ENCODE measurements at places on chromosomes 6 and 20. TPM values are rescaled to one million over a fixed set of nuclear protein-coding genes. Genes with fewer than 3 reads are reported as not detected.

DNA sequence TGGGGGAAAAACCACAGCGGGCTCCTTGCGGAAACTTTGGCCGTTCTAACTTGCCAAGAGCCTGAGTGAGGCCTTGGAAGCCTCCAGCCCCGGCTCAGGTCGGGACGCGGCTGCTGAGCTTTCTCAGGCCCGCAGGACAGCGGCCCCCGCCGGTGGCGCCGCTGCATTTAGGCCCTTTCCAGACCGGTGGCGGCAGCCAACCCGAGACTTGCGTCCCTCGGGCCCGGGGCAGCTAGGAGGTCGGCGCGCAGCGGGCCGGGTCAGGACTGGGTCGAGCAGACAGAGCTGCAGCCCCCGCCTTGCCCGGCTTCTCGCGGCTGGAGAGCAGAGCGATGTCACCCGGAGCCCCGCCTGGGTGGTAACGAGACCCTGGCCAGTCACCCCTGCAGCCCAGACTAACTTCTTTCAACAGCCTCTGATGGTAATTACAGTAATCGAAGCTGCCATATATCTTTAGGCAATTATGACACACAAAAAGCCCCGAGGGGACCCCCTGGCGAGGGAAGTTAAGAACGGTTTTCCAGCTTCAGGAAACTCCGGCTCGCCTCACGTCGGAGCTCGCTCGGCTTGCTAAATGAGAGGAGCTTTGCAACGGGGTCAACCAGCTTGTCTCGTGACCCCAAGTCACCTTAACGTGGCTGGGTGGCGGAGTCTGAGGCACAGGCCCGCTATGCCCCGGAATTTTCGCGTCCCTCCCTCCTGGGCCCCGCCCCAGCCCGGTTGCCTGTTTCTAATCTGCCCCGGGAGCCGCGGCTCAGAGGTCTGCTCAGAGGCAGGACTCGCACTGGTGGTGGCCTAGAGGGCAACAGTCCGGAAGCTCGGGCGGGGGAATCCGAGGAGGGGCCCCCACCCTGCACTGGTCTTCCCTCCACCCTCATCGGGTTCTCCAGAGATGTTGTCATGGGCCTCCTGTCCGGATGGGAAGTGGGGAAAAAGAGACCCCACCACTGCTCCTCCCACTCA lies 3.0 kb downstream of the NR2E1 start:
- DNase-seq, result peak; percentile 75

- DNase-seq, result no peak
Observed at GRCh38 chr6:19759117-19759880, 77.9 kb upstream of the ID4 start.

CCDC170 gene
- 0.29 TPM for total RNA-seq

SNPH gene
- 2.6 TPM for total RNA-seq

DNA sequence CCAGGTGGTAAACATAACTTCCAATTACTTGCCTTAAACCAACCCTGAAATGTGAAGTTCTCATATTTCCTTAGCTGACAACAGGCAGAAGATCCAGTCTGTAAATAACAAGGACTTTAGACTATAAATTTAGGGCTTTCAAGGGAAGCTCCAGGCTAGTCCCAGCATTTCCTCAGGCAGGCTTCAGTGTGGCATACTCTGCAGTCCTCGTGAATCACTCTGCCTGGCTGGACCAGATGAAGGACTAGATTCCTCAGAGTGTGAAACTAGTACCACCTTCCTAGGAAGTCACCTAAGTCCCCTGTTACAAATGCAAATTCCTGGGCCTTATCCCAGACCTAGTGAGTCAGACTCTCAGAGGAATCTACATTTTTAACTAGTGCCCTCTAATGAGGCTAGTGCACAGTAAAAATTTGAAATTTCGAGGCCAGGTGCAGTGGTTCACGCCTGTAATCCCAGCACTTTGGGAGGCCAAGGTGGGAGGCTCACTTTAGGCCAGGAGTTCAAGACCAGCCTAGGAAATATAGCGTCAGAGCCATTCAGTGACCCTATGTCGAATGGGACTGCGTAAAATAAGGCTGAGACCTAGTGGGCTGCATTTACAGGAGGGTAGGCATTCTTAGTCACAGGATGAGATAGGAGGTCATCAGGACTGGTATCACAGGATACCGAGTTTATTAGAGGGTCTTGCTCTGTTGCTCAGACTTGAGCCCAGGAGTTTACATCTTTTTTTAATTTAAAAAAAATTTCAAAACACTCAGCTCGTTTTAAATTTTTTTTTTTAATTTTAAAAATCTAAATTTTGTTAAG lies 279.6 kb upstream of the JARID2 start:
- DNase-seq, result no peak

- no peak for DNase-seq
Observed at GRCh38 chr6:154468760-154469159, 41.7 kb downstream of the CNKSR3 start.

ENPP5 gene
- total RNA-seq, result 2.2 TPM

EGFL8 gene
- total RNA-seq, result 0.87 TPM

DNA sequence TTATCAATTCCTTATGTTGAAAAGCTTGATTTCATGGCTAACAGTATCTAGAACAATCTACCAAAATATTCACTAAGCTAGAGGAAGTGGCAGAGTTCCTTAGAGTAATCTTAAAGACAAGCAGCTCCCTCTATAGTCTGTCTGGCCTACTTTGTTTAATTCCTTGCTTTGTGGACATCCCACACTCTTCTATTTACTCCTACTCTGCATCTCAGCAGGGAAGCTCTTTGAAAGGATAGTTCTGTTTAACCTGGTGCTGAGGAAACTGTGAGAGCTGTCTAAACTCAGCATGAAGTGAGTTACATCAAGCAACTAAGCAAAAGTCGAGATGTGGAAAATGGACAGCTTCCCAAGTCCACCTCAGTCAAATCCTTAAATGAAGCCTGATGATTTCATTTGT lies 4.3 kb downstream of the REV3L start:
- DNase-seq, result peak; percentile 67

ETV7 gene
- not detected for total RNA-seq

DNA sequence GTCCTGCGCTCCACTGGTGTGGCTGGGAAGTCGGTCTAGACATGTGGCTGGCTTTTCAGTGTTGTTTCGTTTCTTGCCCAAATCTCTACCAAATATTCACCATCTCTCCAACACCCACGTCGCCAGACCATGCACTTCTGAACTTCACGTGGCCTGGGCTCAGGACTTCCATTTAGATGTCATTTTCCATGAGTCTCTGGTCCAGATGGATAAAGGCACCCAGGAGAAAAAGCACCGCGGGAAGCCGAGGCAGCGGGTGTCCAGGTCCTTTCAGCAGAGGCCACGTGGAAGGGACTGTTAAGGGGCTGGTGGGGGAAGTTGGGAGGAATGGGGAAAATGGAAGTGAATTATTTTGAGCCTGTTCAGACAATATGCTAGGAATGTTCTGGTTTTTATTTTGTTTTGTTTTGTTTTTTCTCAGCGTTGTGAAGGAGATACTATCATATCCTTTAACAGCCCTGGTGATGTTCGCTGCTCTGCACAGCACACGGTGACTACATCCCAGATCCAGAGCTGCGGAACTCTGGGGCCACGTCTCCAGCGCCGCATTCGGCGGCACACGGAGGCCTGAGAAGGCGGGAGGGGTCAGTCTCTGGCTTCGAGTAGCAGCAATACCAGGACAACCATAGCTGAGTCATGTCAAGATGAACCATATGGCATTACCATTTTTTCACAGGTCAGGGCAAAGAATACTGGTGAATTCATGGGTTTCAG lies 230.3 kb downstream of the THBS2 start:
- no peak for DNase-seq

DNA sequence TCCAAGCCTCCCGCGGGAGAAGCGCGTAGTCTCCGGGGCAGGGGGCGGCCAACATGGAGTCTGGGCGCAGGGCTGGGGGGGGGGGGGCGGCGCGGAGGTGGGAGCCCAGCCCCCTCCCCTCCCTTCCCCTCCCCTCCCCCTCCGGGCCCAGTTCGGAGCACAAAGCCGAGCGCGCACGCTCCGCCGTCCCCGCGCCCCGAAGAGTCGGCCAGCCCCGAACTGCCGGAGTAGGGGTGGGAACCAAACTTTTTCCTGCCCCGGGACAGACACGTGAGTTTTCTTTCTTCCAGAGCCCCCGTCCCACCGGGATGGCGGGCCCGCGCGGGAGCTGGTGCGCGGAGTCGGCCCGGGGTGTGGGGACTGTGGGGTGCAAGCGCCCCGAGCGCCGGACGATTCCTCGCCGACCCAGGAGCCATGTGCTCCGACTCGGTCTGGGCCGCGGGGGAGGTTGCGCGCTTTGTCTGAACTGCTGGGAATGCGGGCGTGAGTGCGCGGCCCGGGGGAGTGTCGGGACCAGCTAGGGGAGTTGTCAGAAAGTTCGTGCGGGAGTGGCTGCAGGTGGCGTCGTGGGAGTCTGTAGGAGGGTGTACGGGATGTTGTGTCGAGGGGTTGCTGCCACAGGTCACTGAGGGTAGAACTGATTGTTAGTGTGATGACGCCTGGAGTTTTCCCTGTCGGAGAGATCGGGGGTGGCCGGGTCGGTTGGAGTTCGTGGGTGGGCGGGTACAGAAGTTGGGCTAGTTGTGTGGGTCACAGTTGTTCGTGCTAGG lies 1.2 kb downstream of the TGIF2 start:
- DNase-seq, result peak; percentile 89

LAMA2 gene
- total RNA-seq, result 54.5 TPM

DNA sequence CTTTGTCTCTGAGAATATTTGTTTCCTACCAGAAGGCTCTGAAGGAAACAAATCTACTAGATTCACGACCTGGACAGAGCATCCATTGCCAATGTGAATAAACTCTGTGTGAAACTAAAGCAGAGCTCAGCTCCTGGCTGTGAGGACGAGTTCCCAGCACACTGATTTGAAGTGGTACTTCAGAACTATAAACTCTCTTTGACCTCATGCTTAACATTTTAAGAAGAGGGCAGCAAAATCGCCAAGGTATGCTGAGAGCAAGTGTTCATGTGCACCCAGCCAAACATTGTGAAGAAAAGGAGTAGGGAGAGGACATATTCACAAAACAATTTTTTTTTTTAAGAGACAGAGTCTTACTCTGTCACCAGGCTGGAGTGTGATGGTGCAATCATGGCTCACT lies 33.7 kb upstream of the ZNF133 start:
- DNase-seq, result no peak

DEFB132 gene
- total RNA-seq, result not detected

GRCh38 chr6:40436685-40437604 lies 150.2 kb downstream of the LRFN2 start:
- DNase-seq, result no peak

GRCh38 chr6:53662457-53662856 lies 3.1 kb downstream of the KLHL31 start:
- no peak for DNase-seq

DNA sequence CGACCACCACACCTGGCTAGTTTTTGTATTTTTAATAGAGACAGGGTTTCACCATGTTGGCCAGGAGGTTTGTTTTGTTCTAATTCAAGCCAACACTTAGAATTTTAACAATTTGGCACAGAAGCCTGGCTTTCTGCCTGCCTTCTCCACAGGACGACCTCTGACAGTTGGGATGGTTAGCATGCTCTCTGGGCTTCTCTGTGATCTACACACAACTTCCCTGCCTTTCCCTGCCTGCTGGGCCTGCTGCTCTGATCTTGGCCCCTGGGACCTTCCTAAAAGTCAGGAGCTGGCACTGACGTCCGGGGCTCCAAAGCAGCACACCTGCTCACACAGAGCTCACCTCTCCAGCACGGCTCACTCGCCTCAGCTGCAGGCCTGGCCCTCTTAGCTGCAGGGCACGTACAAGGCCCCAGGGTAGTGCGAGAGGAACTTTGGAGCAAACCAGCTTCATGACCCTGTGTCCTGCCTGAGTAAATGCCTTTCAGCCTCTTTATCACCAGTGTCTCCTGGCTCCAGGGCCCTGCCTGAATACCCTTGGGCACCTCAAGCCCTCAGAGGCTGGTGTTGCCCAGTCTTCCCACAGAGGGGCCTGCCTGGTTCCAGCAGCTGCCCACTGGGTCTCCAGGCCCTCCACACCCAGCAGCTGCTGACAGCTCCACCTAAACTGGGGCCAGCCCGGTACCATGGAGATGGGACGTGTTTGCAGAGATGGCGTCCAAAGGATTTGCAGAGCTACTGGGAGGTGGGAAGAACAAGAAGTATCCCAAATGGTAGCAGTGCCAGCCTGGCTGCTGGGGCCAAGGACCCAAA lies 96.0 kb downstream of the PSMB1 start:
- DNase-seq, result no peak

DNA sequence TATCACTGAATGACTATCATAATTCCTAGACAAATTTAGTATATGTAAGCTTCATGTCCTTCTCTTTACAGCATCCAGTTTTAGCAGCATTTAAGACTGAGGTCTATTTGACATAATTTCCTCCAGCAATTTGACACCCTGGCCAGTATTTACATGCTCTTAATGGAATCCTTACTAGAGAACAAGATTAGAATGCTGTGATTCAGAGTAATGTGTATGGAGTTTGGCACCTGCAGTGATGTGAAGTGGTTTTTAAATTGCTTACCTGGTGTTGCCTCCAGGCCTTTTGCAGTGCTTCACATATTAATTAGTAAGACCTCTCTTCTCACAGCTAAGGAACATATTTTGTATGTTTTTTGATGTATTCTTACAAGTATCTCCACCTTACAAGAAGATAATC lies 9.8 kb downstream of the NKX2-4 start:
- DNase-seq, result no peak

NKX2-2 gene
- total RNA-seq, result 0.29 TPM

- no peak for DNase-seq
Observed at GRCh38 chr20:47740121-47740861, 45.0 kb downstream of the SULF2 start.

- no peak for DNase-seq
Observed at GRCh38 chr6:17957904-17958620, 29.4 kb downstream of the KIF13A start.

DNA sequence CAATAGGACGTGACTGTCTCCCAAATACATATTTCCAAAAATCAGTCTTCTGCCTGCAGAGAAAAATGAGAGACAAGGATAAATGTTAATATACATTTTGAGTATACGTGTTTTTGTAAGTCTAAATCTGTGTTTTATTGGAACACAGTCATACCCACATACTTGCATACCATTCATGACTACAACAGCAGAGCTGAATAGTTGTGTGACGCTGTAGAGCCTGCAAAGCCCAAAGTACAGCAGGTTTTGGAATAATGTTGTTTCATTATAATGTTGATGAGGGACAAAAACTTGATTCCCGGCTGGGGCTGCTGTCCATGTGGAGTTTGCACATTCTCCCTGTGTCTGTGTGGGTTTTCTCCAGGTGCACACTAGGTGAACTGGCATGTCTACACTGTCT lies 23.8 kb upstream of the FBXO9 start:
- DNase-seq, result no peak

GRCh38 chr6:1770968-1771723 lies 161.4 kb downstream of the FOXC1 start:
- DNase-seq, result no peak

GRCh38 chr6:106539936-106540335 lies 89.4 kb downstream of the RTN4IP1 start:
- no peak for DNase-seq

- DNase-seq, result peak; percentile 52
Observed at GRCh38 chr6:40276141-40276540, 311.0 kb downstream of the LRFN2 start.

- DNase-seq, result no peak
Observed at GRCh38 chr20:49507741-49508434, 25.4 kb upstream of the KCNB1 start.

All from stomach (tissue), 19 donors.